Right lung (tissue), 10 donors: ENCODE measurements at places on chromosomes 3 and 15. TPM values are rescaled to one million over a fixed set of nuclear protein-coding genes. Genes with fewer than 3 reads are reported as not detected.

DNA sequence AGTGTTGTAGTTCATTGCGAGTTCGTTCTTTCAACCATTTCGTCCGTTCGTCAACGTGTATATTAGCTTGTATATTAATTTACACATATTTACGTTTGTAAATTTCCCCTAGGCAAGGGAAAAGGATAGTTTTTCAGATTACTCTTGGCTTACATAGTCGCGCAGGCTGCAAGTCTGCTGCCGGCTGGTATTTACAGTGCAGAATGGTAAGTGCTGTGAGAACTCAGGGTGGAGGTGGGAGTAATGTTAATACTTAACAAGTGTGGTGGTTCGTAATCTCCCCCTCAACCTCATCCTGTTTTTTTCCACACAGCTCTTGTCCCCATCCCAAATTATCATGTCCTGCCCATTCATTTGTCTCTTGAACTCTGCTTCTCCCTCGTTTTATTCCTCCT, 766 bp downstream of the FAM98B start:
- DNase-seq, result no peak

Gene PPP1R14D
- polyA plus RNA-seq, result 0.49 TPM

DNA sequence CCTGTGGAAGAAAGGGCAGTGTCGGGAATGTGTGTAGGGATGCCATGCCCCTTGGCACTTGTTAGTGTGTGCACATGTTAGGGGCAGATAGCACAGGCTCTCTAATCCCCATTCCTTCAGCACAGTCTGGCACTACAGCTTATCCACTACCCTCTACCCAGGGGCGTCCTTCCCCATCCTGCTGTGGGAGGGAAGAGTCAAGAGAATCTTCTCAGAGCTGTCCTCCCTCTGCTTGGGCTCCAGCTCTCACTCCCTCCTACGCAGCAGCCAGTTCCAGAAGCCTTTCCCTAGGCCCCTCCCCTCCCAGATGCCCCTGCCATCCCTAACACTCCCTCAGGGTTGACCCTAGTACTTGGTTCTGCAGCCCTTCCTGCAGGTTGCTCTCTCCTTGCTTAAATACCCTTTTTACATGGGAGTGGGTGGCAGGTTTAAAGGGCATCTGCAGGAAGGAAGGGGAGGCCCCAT, 815 bp upstream of the GRM2 start:
- DNase-seq, result no peak

- DNase-seq, result no peak
Observed at GRCh38 chr15:47965297-47965696, 155.5 kb upstream of the SLC24A5 start.
